Activated CD8-positive, alpha-beta memory T cell treated with anti-CD3 and anti-CD28 coated beads for 24 hours (primary cell): ENCODE measurements at places on chromosomes 2 and 18.

DNA sequence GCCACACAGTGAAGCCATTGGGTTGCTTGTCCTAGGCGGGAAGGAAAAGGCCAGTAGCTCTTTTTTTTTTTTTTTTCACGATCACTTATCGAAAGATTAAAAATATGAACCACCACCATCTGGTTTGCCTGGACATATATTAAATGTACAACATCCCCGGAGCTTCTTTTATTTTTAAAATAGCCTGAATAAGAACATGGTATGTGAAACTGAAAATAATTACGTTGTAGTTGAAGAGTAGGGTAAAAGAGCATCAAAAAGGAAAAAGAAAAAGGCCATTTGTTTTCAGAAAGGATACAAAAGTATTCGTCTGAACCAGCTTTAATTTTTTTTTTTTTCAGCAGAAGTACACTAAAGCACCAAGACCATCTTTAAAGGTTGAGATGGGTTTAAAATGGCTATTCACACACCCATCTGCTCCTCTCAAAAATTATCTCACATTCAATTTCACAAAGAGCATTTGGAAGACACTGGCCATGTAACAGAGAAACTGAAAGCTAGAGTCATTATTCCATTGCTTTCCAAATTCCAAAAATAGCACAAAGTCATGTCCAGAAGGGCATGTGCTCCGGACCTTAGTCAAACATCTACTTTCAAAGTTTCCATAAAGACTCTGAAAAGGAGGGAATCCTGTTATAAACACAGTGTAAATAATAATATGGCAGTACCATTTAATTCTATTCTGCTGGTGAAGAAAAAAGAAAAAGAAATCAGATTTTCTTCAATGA, 82.9 kb downstream of the SCN3A start:
- no peak for DNase-seq

DNA sequence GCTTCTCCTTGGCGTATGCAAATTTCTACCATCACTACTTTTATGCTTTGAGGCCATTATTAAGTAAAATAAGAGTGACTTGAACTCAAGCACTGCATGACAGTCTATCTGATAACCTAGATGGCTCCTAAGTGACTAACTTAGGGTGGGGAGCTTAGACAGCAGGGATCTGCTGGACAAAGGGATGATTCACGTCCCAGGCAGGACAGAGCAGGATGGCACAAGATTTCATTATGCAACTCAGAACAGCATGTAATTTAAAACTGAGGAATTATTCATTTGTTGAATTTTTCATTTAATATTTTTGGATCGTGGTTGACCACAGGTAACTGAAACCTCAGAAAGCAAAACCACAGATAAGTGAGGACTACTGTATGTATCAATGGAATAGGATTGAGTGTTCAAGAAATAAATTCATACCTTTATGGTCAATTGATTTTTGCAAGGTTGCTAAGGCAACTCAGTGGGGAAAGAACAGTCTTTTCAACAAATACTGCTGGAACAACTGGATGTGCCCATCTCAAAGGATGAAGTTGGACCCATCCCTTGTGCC, 115.3 kb downstream of the MBD2 start:
- no peak for DNase-seq

DNA sequence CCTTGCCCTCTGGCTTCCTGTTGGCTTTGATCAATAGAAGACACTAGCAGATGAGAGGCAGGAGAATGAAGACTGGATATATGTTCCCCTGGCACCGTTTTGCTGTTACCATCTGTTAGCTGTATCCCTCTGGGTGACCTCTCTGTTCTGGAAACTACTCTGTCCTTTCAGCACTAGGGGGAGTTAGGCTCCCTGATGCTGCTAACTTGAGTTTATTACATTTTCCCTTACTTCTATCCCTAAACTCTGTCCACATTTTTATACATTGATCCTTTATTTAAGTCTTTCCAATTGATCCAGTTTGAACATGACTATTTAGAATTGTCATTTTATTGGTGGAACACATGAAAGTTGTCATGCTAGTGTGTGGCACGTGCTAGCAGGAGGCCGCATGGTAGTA, 1014.3 kb upstream of the CDH2 start:
- no peak for DNase-seq

GRCh38 chr18:59357928-59358327, 1.1 kb downstream of the LMAN1 start:
- DNase-seq, result no peak

- DNase-seq, result no peak
Measured at GRCh38 chr2:174332217-174332963, 2.4 kb upstream of the SP9 start.

- DNase-seq, result no peak
Measured at GRCh38 chr2:630451-631320, 46.5 kb downstream of the TMEM18 start.

GRCh38 chr2:168997118-168997521, 34.0 kb downstream of the ABCB11 start:
- no peak for DNase-seq

- DNase-seq, result no peak
Measured at GRCh38 chr18:45467293-45467692, 148.0 kb upstream of the SLC14A2 start.

DNA sequence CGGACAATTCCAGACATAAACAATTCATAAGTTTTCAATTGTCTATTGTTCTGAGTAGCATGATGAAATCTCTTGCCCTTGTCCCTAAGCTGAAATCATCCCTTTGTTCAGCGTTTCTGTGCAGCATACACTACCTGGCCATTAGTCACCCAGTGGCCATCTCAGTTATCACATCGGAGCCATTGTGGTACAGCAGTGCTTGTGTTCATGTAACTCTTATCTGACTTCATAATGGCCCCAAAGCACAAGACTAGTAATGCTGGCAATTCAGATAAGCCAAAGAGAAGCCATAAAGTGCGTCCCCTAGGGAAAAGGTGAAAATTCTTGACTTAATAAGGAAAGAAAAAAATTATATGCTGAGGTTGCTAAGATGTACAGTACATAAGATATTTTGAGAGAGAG, 127.2 kb downstream of the FHOD3 start:
- DNase-seq, result no peak

DNA sequence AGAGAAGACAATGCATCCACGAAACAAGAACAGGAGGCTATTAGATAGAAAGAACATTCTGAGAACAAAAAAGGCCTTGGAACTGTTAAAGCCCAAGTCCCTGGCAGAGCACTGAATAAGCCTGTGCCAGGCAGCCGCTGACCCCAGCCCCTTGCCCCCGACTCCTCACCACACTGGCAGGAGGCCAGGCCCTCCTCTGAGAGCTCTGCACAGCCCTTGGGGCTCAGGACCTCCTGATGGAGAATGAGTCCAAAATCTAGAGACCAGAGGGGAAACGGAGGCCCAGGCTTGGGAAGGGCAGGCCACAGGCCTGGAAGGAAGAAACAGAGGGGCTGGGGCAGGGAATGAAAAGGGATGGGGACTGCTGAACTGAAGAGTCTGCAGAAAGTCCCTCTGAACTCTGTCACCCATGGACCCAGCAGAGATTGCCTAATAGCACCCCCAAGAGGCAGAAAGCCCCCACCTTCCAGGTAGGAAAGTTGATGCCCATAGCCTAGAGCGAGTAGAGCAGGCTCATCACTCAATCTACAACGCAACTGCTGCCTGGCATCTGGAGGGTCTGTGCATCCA, 18.3 kb upstream of the TNS1 start:
- no peak for DNase-seq

GRCh38 chr18:50429207-50429948, 54.5 kb downstream of the SKA1 start:
- no peak for DNase-seq

DNA sequence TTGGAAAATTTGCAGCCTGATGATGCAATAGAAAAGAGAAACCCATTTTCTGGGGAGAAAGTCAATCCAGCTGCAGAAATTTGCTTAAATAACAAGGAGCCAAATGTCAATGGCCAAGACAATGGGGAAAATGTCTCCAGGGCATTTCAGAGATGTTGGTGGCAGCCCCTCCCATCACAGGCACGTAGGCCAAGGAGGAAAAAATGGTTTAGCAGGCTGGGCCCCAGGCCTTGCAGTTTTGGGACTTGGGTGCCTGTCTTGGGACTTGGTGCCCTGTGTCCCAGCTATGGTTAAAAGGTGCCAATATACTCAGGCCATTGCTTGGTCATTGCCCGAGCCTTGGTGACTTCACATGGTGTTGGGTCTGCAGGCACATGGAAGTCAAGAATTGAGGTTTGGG, 368.2 kb downstream of the ERBB4 start:
- no peak for DNase-seq

DNA sequence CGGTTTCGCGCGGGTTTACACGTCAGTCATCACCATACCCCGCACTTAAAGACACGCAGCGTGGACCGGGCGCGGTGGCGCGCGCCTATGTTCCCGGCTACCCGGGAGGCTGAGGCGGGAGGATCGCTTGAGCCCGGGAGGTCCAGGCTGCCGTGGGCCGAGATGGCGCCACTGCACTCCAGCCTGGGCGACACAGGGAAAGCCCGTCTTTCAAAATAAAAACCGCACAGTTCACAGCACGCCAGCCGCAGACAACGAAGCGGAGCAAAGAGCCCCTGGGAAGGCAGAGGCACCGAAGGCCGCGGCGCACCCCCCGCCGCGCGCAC, 328 bp downstream of the DTYMK start:
- no peak for DNase-seq

GRCh38 chr18:43159086-43159770, 43.7 kb upstream of the RIT2 start:
- DNase-seq, result no peak

DNA sequence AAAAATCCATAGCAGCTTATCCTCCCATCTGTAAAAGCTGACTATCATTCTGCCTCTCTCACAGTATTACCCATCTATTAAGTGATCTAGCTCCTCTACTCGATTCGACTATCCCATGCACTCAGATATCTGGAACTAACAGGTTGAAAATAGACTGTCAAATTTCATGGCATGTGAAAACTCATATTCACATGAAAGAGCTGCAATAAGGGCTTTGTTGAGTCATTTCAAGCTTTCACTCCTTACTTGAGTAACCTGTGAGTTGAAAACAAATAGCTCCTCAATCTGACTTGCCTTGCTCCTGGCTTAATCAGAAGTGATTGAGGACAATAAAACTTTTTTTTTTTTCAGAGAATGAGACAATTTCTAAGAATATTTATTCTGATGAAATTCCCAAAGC, 192.4 kb upstream of the ERBB4 start:
- no peak for DNase-seq

- DNase-seq, result no peak
Measured at GRCh38 chr18:32771169-32771751, 1.6 kb downstream of the KLHL14 start.

DNA sequence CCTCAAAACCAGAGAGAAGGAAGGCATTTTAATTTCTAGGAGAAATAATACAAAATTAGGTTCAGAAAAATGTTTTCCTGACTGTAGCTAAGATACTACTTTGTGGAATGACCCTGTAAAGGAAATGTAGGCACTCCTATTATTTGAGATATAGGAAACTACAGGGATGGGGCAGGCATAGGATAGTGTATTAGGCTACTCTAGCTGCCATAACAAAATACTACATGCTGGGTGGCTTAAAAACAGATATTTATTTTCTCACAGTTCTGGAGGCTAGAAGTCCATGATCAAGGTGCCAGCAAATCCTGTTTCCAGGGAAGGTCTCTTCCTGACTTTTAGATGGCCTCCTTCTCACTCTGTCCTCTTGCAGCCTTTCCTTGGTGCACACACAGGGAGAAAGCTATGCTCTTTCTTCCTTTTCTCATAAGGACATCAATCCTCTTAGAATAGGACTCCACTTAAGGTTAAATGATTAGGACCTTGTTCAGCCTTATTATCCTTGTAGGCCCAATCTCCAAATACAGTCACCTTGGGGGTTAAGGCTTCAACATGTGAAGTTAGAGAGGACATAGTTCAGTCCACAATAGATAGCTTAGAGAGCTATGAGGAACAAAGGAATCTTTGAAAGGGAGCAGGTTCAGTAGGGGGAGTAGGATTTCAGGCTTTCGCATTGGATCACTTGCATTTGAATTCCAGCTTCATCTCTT, 14.0 kb upstream of the CAVIN2 start:
- no peak for DNase-seq

DNA sequence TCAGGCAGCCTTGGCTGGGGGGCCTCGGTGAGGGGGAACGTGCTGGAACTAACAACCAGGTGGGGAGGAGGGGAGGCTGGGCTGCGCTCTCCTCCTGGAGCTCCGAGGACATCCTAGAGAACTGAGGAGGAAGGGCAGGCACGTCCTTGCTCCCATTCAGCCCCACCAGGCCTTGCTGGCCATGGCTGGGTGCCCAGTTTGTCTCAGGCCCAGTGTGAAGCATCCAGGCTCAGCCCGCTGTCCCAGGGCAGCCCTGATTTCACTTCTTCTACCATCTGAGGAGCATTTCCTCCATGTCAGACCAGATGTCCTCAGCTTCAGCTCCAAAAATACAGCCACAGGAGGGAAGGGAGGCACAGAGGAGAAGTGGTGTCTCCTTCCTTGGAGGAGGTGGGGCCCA, 125.4 kb downstream of the CELF4 start:
- DNase-seq, result no peak

DNA sequence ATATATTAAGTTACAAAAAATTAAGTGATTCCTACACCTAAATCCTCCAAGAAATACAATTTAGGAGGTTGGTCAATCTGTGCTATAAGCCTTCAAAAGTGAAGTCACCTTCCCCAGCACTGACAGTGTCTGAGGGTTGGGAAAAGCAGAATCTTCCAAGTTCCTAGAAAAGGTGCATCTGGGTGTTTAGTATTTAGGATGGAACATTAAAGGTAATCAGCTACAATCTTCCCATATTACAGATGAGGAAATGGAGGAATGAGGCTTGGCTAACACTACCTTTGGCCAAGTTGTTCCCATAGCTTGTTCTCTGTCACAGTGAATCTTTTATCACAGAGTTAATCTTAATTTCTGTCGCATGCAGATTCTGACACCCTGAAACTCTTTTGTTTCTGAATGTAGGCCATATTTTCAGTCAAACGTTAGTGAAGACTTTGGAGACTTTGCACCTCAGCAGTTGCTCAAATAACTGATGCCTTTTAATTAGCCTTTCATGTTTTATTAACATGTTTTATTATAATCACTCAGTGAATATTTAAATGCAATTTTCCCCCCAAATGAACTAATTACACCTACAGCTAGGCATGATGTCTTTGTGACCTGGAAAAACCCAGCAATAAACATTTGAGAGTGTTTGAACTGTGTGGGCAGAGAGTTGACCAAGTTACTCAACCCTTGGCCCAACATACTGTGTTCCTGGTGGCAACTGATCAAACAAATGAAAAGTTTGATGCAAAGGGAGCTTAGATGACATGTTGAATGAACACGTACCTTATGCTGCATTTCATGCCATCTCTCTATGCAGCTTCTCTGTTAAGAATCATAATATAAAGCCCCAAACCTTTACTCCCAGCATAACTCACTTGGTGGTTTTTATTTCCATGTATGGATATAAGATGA, 17.6 kb downstream of the FN1 start:
- no peak for DNase-seq
